ENCODE measurements at places on chromosomes 7 and 10.

DNA sequence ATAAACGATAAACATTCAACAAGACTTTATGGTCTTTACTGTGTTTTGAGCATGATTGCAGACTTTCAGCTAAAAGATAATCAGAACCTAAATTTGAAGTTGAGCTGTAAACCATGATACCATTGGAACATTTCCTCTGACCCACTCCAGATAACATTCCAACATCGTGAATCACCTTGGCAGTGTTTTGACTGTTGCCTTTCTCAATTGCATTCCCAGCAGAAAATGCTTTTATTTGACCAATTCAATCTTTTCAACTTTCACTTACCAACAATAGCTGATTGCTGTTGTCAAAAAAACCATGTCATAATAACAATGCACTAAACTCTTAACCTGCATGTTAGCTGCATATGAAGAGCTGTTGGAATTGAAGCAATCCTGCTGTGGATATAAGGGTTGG lies 165.5 kb downstream of the MDFIC start:
- DNase-seq = no peak

GRCh38 chr7:28483908-28484605 lies 71.7 kb downstream of the CREB5 start:
- DNase-seq = no peak

GRCh38 chr7:69723663-69724062 lies 125.4 kb downstream of the AUTS2 start:
- DNase-seq = no peak

DNA sequence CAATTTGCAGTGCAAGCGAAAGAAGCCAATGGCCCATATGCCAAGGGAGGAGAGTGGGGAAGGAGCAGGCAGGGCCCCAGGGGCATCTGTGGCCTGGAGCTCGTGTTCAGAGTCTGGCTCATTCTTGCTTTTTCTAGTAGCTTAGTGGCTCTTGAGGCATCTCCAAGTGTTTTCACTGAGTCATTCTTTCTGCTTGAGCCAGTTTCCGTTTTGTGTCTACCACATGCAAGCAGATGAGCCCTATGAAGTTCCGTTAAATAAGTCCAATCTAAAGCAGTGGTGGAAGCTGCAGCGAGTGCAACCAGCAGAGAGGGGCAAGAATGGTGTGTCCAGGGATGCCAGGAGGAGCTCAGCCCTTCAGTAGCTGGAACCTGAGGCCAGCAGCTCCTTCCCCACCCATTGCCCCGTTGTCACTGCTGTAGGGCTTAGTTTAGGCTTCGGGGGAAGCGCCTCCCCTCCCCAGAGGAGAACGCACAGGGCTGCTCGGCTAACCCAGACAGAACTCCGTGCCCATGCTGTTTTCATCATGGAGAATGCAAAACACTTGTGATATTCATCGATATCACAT lies 57.4 kb upstream of the EBF3 start:
- no peak for DNase-seq

DNA sequence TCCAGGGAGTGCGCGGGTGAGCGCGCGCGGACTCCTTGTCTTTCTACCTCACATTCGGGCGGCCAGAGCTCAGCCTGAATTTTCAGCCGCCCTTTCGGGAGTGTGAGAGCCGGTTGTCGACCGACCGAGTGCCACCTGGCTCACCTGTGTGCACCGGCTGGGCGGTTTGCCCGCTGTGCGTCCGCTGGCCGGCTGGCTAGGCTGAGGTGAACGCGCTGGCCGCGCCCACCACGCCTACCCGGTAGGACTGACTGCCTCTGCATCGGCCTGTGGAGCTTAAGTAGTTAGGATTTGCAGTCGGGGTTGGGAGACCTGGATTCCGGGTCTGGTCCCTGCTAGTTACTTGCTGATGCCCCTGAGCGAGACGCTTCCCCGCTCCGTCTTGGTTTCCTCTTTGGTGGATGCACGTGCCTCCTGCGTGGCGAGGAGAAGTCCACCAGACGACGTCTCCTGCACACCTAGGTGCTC lies 553 bp downstream of the TSPAN15 start:
- DNase-seq = no peak

GRCh38 chr10:89563861-89564478 lies 28.6 kb upstream of the SLC16A12 start:
- no peak for DNase-seq

DNA sequence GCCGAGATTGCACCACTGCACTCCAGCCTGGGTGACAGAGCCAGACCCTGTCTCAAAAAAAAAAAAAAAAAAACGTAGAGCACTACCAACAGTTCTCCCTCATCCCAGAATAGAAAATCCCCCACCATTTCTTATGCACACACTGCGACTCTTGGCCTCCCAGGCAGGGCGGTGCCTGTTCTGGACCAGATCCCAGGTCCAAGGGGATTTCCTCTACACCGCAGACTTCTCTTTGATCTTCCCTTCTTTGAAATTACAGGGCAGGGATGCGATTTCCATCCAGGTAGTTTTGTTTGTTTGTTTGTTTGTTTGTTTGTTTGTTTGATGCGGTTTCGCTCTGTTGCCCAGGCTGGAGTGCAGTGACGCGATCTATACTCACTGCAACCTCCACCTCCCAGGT lies 91.8 kb downstream of the SEPTIN14 start:
- DNase-seq = no peak

DNA sequence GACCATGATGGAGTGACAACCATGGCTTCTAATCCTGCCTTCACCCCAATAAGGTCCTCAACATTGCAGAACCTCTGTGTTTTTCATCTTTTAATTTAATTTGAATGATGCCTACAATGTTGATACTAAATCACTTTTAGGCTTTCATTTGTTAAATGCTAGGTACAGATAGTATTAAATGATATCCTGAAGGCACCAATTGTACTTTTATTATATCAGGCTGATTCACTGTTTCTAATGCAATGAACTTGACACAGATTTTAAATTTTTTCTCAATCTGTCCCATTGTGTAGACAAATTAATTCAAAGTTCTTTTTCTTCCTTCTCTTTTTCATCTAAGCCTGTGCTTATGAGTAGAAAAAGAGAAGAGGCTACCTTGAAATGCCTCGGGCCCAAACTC lies 5.2 kb downstream of the EPDR1 start:
- DNase-seq = no peak

- DNase-seq = no peak
Measured at GRCh38 chr7:157396316-157397035, 59.7 kb downstream of the DNAJB6 start.

GRCh38 chr10:1396297-1396635 lies 340.1 kb downstream of the WDR37 start:
- no peak for DNase-seq

DNA sequence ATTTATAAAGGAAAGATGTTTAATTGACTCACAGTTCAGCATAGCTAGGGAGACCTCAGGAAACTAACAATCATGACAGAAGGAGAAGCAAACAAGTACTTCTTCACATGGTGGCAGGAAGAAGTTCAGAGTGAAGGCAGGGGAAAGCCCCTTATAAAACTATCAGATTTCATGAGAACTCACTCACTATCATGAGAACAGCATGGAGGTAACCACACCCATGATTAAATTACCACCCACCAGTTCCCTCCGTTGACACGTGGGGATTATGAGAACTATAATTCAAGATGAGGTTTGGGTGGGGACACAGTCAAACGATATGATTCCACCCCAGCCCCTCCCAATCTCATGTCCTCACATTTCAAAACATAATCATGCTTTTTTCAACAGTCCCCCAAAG lies 124.2 kb upstream of the PCGF5 start:
- no peak for DNase-seq

DNA sequence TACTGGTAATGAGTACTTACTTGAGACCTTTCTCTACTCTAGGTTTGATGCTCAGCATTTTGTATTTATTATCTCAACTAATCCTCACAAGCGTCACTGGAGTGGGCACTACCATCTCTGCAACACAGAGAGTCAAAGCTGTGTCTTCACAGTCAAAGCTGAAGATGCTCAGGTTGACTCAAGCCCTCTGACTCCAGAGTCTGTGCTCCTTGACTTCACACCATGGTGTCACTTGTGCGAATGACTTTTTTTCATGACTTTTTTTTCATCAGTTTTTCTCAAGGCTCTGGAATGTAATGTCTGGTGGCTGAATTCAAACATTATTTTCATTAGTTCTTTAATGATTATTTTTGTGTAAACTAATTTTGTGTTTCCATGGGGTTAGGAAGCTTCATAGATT lies 30.4 kb upstream of the TARP start:
- no peak for DNase-seq

- DNase-seq = no peak
Measured at GRCh38 chr7:44325811-44326241, 432 bp upstream of the CAMK2B start.

DNA sequence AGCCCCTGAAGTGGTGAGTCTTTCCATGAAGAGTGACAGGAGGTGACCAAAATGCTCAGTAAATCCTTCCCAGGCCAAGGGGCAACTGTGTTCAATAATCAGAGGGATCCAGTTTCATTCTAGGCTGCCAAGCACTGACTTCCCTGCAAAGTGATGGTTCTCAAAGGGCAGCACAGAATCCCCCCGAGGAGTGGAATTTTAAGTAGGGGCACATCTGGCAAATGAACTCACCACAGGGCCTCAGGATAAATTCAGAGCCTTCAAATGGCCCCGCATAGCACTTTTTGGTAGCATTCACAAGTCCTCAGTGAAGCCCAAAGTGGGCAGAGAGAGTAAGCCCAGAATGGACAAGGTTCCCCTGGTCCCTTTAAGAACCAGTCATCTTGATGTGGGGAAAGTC lies 602.5 kb downstream of the GRID1 start:
- DNase-seq = no peak

DNA sequence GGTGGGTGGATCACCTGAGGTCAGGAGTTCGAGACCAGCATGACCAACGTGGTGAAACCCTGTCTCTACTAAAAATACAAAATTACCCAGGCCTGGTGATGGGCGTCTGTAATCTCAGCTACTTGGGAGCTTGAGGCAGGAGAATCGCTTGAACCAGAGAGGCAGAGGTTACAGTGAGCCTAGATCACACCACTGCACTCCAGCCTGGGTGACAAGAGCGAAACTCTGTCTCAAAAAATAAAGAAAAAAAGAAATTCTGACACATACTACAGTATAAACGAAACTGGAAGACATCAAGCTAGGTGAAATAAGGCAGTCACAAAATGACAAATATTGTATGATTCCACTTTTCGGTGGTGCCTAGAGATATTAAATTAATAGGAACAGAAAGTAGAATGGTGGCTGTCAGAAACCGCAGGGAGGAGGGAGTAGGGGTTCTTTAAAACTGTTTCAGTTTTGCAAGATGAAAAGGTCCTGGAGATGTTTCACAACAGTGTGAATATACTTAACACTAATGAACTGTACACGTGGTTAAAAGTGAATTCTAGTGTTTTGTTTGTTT lies 23.2 kb downstream of the PILRA start:
- no peak for DNase-seq

Data from stimulated activated CD8-positive, alpha-beta memory T cell treated with anti-CD3 and anti-CD28 coated beads, Interleukin-12 subunit alpha, Interleukin-12 subunit beta, amount 100 ng/mL, for 4 hours (primary cell).